ENCODE measurements at places on chromosomes 16 and 17.

- no peak for DNase-seq
These were observed 12.7 kb upstream of the RNF135 start for GRCh38 chr17:30958187-30958586.

- no peak for DNase-seq
These were observed 10.4 kb downstream of the CDIPT start for GRCh38 chr16:29852654-29853053.

DNA sequence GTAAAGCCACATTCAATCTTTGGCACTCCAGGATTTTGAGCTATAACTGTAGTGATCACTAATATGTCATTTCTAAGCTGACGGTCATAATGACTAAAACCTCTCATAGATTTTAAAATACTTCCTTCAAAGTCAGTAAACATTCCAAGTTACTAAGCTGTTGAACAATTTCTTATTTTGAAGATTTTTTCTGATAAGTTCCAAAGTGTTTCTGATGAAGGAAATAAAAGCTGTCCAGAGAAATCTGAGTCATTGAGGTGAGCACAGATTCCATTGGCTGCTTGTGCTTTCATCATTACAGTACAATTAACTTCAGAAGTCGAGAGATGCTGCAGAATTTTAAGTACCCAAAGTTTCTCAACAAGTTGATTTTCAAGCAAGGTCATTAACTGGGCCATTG, 23.9 kb downstream of the NLRC5 start:
- DNase-seq: no peak

- no peak for DNase-seq
These were observed 74.5 kb upstream of the METRNL start for GRCh38 chr17:83004791-83005380.

DNA sequence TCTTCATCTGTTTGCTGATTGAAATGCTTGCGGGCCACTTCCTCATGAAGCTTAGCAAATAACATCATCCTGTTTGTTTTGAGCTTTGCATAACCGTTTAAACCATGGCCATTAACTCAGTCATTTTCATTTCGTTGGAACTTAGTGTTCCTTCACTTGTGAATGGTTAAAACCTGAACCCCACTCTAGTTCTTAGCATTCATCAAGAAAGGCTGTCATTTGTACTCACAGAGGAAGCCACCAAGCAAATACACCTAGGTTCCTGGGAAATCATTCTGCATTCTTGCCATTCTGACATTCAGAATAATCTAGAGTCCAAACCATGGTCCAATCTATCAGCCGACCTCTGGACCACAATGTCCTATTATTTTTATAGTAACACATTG, 8.4 kb upstream of the TAT start:
- no peak for DNase-seq

- no peak for DNase-seq
These were observed 13.8 kb downstream of the SMIM5 start for GRCh38 chr17:75647061-75647460.

- DNase-seq: no peak
These were observed 7.8 kb upstream of the RNPS1 start for GRCh38 chr16:2275476-2276367.

- DNase-seq: no peak
These were observed 27.6 kb downstream of the MXRA7 start for GRCh38 chr17:76683011-76683755.

- DNase-seq: no peak
These were observed 453.3 kb downstream of the KCNJ2 start for GRCh38 chr17:70622368-70623260.

DNA sequence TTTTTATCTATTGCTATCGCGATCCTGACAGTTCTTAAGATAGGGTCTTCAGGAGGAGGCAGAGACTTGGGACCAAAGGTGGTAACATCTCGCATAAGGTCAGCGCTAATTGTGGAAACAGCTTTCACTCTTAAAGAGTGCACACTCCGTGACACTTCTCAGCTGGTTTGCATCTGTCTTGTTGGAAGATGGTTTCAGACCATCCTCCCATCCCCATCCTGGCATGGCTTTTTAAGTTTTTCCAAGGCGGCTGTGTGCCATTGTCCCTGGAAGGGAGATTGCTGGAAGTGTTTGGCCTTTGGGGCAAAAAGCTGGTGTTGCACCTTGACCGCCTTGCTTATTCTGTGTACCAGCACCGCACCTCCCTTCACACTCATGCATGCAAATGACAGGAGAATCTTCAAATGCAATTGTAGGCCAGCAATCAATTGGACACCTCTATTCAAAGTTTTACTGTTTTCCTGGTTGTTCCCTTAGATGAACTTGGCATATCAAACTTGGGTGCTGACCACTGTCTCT, 1.5 kb downstream of the SOCS7 start:
- no peak for DNase-seq

GRCh38 chr17:15965528-15965927, 20.6 kb downstream of the ADORA2B start:
- DNase-seq: no peak

- DNase-seq: no peak
These were observed 530.6 kb downstream of the WWOX start for GRCh38 chr16:78630102-78630501.

- no peak for DNase-seq
These were observed 6.2 kb upstream of the SLC16A13 start for GRCh38 chr17:7029659-7030058.

GRCh38 chr16:47600376-47600775, 139.2 kb downstream of the PHKB start:
- no peak for DNase-seq

DNA sequence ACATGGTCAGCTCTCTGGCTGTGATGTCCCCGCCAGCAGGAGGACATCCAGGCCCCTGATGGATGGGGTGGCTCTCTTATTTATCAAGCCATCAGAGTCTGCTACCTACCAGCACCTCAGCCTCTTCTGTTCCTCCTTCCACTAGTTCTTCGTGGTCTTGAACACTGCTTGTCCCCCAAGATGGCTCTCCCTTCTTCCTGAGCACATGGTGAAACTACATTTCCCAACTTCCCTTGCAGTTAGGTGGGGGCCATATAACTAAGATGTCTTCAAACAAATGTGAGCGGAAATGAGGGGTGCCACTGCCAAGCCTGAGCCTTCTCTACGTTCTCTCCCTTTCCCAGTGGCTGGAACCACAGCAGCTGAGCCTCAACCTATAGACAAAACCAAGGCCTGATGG, 29.8 kb upstream of the CCDC182 start:
- DNase-seq: no peak

GRCh38 chr16:83717814-83718213, 90.0 kb upstream of the HSBP1 start:
- no peak for DNase-seq

DNA sequence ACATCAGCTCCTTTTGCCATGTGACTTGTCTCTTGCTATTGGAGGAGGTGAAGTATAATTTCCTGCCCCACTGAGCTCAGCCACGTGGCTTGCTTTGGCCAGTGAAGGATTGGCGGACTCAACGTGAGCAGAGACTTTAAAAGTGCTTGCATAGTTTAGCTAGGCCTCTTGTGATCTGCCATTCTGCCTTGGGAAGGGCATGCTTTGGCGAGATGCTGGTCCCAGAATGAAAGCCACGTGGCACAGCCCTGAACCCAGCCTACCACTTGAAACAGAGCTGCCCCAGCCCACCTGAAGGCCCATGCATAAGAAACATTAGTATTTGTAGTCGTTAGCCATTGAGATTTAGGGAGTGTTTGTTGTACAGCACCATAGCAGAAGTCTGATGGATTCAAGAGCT, 148.2 kb downstream of the TMEM132E start:
- no peak for DNase-seq

- DNase-seq: no peak
These were observed 368.2 kb downstream of the SLC39A11 start for GRCh38 chr17:72724267-72724666.

DNA sequence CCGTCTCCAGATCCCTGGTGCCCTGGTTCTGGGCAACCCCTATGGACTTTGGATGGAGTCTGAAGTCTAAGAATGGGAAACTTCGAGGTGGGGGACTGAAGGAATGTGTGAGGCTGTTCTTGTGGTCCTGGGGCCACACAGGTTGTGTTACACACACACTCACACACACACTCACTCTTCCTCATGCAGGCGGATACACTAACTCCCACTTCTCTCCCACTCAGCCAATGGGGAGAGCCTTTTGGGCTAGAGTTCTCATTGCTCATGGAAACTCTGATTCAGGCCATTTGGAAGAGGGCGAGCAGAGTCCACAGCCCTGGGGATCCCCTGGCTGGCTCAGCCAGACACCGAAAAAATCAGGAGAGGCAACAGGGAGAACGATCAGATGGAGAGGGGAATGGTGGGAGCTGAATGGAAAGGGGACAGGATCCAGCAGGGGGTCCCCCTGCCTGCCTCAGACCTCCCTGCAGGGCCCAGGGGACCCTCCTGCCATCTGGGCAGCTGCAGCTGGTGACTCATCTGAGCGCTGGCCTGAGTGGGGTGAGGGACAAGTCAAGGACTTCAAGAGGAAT, 9.1 kb downstream of the IGFBP4 start:
- no peak for DNase-seq

GRCh38 chr17:79154951-79155585, 80.4 kb downstream of the ENGASE start:
- no peak for DNase-seq

DNA sequence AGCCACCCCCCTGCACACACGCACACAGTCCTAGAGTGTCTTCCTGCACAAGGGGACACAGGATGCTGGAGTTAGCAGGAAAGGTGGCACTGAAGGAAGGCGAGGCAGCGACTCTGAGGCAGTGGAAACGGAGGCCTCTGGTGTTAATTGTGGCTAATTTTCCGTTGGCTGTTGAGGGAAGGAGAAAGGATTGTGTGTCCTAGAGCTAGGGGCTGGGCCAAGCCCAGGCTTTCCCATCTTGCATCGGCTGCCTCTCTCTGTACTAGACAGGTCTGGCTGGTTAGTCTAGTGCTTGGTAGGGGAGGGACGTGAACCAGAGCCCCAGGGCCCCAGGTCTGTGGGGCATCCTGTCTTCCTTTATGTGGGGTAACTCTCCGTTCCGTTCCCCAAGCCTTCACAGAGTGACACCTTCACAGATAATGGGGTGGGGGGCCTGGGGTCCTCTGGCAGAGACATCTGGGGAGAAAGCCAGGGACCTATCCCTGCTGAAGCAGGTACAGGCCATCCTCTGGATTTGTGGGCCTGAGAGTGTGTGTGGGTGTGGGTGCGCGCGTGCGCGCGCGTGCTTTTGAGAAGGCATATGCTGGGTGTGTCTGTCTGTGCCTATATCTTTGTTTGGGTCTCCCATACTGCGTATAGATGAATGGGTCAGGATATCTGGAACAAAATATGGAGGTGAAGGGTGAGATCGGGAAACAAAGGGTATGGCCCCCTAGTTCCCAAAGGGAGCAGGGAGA, at the start of gene CHD3:
Gene CHD3 (plus strand): TSS at position 606 of the 737 bp plus-strand sequence. CDS start 212 bp downstream, outside the sequence.
- DNase-seq: no peak

GRCh38 chr16:133716-134115, 4.8 kb downstream of the NPRL3 start:
- no peak for DNase-seq

DNA sequence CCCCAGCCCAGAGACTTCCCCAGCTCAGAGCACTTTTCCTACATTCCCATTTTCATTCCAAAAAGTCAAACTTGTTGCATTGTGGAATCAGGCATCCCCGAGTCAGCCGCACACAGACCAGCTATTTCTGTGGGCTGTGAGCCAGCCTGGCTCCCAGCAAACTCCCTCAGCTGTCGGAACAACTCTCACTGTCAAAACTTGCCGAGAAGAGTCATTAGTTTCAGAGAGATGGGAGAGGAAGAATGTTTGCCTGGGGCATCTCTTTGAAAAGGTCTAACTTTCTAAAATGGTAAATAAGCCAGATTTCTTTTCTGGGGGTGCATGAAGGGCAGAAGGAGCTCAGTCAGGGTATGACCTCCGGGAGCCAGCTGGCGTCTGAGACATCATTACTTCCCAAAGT, 280.0 kb downstream of the TMEM114 start:
- DNase-seq: no peak

DNA sequence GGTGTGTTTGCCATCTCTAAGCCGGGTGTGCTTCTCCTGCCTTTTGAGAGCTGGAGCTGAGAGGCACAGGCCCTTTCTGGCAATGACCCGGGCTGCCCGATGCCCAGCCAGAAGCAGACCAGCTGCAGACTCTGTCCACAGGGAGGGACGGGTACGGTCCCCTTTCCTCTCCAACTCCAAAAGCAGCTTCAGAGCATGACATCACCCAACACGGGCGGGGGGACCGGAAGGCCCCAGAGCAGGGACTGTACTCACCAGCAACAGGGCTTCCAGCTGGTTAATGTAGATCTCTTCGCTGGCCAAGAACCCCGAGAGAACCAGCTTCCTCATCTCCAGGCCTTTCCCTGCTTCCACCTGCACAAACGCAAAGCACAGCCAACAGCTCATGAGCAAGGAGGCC, 79.4 kb downstream of the ABR start:
- DNase-seq: no peak

DNA sequence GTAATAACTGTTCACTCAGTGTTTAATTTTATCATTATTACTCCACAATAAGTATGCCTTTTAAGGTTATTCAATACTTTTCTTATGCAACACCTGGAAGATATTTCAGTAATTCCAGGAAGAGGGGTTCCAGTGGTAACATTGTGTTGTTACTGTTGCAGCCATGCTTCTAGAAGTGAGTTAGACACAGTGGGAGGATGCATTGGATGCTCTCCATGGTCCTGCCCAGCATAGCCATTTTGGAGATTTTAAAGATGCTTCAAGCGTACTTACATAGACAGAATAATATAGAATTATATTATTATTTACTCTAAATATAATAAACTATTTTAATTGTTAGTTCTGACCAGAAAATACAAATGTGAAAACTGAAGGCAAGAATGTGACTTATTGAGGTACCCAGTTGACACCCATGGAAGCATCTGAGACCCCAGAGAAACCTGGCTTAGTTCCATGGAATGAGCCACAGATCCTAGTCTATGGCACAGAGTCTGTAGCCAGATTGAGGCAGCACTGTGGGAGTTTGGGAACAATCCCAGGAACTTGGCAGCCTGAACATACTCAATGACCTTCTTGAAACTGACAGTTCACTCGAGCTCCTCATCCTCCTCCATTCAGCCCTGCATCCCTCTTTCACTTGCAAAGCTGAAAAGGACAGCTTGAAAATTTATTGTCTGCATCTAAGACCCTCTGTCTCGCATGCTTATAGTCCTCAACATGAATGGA, 190.1 kb upstream of the HS3ST4 start:
- no peak for DNase-seq

Data from NCI-H187 treated with DMSO at 0.1 percent for 48 hours (cell line).